ENCODE measurements at places on chromosomes 2 and 18.

- no peak for DNase-seq
These were observed 38.5 kb downstream of the NPC1 start for GRCh38 chr18:23547846-23548245.

- no peak for DNase-seq
These were observed 360.0 kb downstream of the PTPRM start for GRCh38 chr18:7927119-7927518.

GRCh38 chr18:35889677-35890076 lies 82.8 kb upstream of the RMP24 start:
- DNase-seq: no peak

DNA sequence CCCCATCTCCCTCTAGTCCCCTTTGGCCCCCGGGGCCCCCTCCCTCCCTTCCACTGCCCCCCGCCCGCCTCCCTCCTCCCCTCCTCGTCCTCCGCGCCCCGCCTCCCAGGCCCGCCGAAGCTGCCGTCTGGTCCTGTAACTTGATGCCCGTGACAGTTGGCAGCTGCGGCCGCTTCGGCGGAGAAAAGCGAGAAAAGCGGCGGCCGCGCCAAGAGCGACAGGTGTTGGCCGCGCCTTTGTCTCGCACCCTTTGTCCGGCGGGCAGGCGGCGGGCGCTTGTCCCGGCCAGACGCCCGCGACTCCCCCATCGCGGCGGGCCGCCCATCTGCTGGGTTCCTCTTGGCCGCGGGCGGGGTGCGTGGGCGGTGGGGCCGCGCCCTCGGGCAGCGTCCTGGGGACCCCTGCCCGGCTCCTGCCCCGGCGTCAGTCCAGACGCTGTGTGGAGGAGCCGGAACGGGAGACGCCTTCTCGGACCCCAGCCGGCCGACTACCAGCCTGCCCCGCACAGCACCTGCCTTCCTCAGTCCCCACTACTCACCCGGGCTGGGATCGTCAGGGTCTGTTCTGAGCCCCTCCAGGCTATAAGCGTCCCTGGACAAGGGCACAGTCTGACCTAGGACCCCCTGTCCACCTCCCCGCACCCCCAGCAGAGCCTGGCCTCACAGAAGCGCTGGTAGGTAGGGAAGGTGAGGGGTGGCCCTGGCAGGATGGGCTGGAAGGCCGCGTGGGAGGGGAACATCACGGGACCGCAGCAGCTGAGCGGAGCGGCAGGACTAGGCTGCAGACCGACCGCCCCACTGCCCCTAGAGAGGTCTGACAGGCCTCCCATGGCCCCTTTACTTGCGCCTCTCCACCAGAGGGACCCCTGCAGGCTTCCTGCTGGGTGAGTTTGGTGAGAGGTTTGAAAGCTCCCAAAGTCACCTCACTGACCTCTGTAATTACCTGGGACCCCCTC lies 1.2 kb upstream of the HES6 start:
- no peak for DNase-seq

- DNase-seq: no peak
These were observed 142.3 kb upstream of the ZFP36L2 start for GRCh38 chr2:43368483-43369385.

GRCh38 chr2:202067589-202067988 lies 5.5 kb upstream of the KIAA2012 start:
- no peak for DNase-seq

- no peak for DNase-seq
These were observed 49.6 kb downstream of the FRZB start for GRCh38 chr2:182816866-182817265.

- no peak for DNase-seq
These were observed 80.1 kb downstream of the MYCN start for GRCh38 chr2:16020389-16021008.

DNA sequence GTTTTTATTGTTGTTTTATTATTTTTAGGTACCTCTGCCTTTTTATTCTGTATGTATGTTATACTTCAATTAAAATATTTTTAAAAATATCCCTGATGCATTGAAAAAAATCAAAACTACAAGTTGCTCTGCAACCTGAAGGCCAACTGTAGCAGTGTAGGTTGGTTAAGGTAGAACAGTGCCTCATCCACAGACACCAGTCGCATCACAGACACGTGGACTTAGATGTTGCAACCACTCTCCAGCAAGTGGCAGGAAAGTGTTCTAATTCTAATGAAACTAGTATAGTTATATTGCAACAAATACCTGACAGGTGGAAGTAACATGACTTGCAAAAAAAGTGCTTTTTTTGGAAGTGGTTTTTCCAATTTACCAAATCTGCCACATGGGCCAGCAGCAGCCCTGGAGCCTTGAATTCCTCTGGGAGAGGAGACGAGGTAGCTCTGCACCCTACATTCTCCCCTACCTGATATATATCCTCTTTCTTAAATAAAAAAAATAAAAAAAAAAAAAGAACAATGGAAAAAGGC lies 28.4 kb upstream of the SLC3A1 start:
- no peak for DNase-seq

DNA sequence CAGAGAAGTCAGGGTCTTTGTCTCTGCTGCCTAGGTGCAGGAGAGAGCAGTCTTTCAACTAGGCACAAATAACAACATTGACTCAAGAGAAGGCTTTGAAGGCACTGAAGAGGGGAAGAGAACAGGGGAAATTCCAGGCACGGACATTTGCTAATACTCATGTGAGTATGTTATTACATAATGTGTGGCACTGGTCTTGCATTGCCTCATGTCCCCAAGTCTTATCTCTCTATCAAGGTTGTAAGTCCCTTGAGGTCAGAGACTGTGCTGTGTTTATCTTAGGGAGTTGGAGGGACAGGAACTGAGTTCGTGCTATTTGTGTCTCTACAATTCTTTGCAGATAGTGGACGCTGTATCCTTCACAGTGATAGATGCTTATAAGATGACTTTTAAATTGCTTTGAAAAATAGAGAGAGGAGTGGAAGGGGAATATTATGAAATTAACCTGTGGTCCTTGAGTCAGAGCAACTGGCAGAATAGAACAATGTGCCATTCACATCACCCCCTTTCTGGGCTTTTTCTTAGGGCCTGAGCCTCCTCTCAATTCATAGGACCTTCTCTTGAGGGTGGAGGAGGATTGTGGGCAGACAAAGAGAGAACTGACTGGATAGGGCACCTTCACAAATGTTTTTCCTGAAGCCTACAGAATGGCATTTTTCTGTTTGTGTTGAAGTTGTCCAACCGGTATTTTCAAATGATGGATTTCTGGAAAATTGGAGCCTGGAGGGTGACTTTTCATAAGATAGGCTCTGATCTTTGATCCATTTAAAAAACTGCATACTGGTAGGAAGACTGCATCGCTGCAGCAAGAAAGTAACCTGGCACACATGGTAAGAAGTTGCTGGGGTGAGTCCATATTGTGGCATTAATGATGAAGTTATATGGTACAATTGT lies 96.6 kb upstream of the CXCR4 start:
- no peak for DNase-seq

- no peak for DNase-seq
These were observed 13.2 kb downstream of the USP40 start for GRCh38 chr2:233553366-233553765.

- no peak for DNase-seq
These were observed at the start of gene CYBRD1 for GRCh38 chr2:171522052-171522787. CYBRD1 (plus strand) TSS chr2:171522474; CDS start chr2:171522546, 72 bp downstream.

DNA sequence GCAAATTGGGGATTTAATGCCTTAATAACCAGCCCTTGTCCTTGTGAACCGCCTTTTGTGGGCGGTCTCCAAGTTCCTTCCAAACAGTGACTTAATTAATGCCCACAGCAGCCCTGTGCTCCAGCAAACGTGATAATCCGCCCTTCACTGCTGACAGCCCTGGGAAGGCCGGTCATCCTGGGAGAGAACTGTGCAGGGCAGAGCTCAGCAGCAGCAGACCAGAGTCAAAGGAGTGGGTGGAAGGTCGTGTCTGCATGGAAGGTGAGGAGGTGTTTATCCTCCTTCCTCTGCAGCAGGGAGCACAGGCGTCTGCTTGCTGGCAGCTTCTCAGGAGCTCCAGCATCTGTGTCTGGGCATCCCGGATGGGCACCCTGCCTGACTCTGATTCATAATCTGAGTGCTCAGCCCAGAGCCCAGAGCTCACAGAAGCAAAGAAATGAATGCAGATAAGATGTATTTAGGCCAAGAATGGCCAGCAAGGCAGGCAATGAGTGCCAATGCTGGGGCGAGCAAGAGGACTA lies 270.0 kb upstream of the PXDN start:
- no peak for DNase-seq

GRCh38 chr2:132670496-132671150 lies 618 bp upstream of the LYPD1 start:
- DNase-seq: no peak

Data from T-cell (primary cell).